Stimulated activated CD4-positive, alpha-beta T cell treated with anti-CD3 and anti-CD28 coated beads, Interleukin-4, amount 100 ng/mL, for 1 hour (primary cell): ENCODE measurements at places on chromosomes 3 and 15.

GRCh38 chr3:152392272-152392880 is 123.6 kb downstream of the MBNL1 start:
- DNase-seq: no peak

DNA sequence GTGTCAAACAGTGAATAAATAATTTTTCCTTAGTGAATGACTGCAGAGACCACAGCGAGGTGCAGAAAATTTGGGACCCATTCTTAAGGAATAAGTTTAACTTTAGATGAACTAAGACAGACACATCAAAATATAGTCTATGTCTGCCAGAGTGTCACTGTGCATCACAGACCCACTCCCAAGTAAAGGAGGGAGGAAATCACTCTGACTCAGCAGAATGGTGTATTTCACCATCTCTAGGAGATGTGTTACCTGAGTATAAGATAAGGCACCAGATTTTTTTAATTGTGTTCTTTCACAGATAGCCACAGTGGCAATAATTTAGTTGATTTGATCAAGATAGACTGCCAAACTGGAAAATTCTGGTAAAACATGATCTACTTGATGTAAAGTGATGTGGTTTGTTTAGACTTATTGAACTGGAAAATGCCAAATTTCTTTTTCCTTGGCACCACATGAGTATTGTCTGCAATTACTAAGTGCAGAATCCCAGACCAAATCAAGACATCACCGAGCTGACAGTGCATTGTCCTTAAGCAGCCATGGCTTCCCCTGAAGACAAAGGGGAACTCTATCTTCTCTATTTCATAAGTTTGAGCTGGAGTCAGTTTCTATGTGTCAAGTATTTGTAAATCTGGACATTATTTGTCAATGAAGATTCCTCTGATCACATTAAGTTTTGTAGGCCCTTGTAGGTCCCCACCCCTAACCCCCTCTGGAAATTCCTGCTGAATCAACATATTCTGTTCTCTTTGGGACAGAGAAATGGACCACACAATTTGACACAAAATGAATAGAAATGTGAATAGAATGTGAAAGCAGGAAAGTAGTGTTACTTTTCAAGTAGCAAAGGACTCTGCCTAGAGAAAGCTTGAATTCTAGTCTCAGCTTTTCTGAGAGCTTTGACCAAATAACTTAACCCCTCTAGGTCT is 47.6 kb downstream of the TIPARP start:
- no peak for DNase-seq

- DNase-seq: no peak
These were observed 109.2 kb upstream of the STT3B start for GRCh38 chr3:31423482-31423881.

- DNase-seq: peak; percentile 45
These were observed 843 bp upstream of the CD47 start for GRCh38 chr3:108091498-108092250.

GRCh38 chr3:14563946-14564539 is 23.9 kb upstream of the GRIP2 start:
- no peak for DNase-seq

GRCh38 chr3:26406636-26407035 is 215.9 kb upstream of the LRRC3B start:
- DNase-seq: no peak

- DNase-seq: no peak
These were observed 220.8 kb upstream of the ATP10A start for GRCh38 chr15:26083896-26084295.

- DNase-seq: no peak
These were observed 60.7 kb downstream of the HHLA2 start for GRCh38 chr3:108357042-108357441.

DNA sequence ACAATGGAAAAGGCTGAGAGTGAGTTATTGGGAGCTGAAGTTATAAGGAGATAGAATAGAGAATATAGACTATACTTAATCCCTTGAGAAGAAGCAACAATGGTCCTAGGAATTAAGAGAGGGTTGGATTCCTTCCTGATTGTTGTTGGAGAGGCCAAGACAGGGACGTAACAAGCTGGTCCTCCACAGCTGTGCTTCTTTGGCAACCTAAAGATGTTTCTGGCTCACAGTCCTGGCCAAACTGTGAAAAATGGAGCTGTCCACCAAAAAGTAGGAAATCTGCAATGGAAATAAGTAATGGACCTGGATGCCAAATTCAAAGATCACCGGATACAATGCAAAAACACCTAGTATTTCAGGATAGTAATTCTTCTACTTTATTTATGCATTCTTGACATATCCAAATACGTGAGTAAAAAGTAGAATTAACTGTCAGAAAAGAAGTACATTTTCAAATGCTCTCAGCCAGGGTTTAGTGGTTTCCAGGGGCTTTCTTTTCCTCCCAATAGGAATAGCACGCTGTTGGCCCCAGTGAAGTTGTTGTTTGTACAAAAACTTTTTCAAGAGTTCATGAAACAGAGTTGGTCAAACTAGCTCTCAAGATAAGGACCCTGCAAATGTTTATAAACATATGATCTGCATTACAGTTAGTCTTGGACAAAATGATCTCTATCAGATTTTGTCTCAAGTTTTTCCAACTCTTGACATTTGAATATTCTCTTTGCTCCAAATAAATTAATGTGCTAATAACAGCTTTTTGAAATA is 28.3 kb downstream of the CERS3 start:
- DNase-seq: no peak

GRCh38 chr3:33146791-33147445 is 33.1 kb downstream of the CRTAP start:
- DNase-seq: no peak

GRCh38 chr15:73575636-73576247 is 57.4 kb downstream of the NPTN start:
- no peak for DNase-seq

DNA sequence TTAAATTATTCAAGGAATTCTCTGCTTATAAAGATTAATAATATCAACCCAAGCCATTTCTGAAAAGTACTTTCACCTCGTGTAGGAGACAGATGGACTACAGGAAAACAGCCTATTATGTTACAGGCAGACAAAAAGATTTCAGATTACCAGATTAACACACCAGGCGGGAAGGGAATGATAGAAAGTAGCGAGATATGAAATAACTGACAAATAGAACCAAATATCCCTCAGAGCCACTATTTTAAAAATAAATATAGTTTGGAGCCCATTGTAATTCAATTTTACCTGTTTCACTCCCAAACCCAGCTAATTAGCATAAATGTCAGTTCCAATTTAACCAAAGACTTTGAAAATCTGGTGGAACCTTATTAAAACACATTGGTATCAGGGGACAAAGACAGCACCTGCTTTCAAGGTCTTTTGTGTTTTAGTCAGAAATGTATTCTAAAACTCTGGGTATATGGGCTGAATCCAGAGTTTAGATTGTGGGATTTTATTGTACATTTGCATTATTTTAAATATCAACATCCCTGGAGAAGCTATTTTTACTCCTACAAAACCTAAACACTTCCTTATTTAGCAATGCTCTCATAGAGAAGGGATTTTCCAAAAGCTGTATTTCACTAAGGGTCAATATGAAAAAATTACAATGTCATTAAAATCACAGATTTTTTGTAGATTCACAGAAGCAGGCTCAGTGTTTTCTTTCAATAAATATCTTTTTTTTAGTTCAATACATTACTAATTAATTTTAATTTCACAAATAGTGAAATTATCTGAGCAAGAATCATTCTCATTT is 138.4 kb downstream of the TNIK start:
- DNase-seq: no peak

DNA sequence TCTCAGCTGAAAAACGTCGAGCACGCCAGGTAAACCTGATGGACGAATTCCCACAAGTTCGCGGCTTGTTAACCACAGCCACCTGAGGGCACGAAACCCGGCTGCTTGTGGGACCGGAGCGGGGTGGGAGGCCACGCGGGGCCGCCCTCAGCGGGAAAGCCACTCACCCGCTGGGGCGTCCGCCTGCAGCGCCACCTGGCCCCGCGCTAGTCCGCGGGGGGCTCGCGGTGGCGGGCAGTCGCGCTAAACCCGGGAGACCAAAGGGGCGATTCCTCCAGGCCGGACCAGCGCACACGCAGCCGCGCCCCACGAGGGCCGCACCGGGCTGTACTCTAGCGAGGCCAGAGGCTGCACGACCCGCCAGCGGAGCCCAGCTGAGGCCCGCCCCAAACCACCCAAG is 15.7 kb upstream of the CFAP161 start:
- DNase-seq: no peak

- peak; percentile 16 for DNase-seq
These were observed 52.1 kb downstream of the CRTC3 start for GRCh38 chr15:90581771-90582352.

GRCh38 chr3:13650210-13651056 is 101.5 kb downstream of the FBLN2 start:
- peak; percentile 76 for DNase-seq
